D341Med (cell line): ENCODE measurements at places on chromosomes 4 and X.

DNA sequence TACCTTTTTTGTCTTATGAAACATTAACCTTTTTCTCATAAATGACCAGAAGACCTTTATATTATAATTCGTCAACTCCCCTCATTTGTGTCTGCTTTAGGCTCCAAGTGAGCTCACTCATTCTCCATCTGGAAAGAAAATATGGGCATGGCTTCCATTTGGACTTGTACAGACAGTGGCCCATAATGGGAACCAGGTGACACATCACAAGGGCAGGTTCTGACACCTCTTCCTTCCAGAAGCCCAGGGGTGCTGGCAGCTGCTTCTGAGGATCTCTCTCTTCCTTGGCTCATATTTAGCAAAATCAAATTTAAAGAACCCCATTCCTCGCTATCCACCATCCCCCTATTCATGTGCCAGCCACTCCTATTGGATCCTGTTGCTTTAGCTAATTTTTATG is 69.6 kb downstream of the CD38 start:
- no peak for DNase-seq

- DNase-seq: no peak
Observed at GRCh38 chrX:78747489-78747888, at the start of gene LPAR4. LPAR4 (plus strand) TSS chrX:78747720; CDS start chrX:78754870, 7,150 bp downstream.

DNA sequence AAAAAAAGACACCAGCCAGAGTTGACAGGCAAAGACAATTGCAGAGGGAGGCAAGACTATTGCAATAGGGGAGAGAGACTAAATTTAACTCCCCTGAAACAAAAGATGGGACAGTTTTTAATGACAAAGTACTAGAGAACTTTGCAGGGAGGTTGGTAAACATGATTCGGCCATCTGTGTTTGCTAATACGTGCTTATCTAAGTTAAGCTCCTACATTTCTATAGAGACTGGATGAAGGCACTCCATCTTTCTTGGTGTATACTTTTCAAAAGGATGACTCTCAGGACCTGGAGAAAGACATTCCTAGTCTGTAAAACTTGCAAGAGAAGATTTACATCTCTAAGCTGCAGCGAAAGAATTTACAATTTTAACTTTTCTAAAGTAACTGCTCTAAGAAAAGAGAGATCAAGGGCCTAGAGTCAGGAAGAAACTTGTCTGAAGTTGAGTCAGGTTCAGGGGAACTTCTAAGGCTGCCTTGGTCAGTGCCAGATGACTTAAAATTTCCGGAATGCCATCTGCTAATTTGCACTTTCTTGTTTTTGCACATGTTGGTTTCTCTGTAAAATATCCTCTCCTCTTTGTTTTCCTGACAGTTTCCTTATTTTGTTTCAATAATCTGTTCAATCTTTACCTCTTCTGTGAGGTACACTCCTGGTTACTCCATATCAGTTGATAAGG is 10.6 kb downstream of the ADAM29 start:
- no peak for DNase-seq

GRCh38 chrX:18457000-18457399 is 31.6 kb downstream of the CDKL5 start:
- DNase-seq: no peak

DNA sequence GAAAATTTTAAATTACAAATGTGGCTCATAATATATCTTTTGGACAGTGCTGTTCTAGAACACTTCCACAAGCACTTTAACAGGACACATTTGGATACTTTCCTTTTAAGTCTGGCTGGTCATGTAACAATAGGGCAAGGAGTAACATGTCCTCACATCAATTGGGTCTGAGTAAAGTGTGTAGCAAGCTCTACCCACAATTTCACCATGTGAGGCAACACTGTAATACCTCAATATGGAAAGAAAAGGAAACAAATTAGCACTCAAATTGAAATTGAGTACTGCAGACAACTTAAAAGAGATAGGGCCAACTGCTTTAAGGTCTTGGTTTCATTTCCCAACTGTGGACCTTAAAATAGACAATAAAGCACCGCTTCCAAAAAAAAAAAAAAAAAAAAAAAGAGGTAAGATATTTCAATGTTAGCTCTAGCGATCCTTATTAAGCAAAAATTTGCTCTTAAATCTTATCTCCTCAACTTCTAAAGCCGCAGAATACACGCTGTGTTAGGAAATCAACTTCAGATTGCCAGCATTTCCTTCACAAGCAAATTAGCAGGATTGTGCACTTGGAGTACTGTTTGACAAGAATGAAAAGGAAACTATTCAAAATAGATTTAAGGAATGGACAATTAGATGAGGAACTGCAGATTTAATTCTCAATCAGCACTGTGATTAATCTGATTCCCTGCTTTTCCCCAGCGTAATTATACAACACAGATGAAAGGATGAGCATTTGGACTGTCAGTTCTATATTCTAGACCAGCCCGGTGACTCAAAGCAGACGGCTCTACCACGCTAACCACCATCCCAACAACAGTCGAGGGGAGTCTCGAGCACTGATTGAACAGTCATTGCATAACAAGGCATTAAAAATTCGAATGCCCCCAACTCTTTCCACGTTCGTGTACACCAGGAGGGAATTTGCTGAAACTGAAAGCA is 1.6 kb downstream of the CASK start:
- DNase-seq: peak; percentile 18

- no peak for DNase-seq
Observed at GRCh38 chr4:8163436-8164193, 5.0 kb upstream of the ABLIM2 start.

DNA sequence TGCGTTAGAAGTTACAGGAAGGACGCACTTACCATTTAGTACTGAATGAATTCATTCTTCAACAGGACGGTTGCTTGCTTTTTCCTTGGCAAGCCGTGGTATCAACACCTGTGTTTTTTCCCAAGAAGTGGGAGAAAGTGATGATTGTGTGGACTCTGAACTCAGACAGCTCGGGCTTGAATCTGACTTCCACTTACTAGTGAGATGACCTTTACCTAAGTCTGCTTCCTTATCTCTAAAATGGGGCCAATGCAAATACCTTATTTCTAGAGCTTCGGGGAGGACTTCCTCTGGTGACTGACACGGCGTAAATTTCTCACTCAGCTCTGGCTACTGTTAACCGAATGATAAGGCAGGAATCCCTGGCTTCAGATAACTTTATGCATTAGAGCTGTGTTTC is 146.8 kb upstream of the RBPJ start:
- DNase-seq: no peak

- DNase-seq: no peak
Observed at GRCh38 chrX:111483135-111483534, 28.3 kb upstream of the SERTM2 start.

DNA sequence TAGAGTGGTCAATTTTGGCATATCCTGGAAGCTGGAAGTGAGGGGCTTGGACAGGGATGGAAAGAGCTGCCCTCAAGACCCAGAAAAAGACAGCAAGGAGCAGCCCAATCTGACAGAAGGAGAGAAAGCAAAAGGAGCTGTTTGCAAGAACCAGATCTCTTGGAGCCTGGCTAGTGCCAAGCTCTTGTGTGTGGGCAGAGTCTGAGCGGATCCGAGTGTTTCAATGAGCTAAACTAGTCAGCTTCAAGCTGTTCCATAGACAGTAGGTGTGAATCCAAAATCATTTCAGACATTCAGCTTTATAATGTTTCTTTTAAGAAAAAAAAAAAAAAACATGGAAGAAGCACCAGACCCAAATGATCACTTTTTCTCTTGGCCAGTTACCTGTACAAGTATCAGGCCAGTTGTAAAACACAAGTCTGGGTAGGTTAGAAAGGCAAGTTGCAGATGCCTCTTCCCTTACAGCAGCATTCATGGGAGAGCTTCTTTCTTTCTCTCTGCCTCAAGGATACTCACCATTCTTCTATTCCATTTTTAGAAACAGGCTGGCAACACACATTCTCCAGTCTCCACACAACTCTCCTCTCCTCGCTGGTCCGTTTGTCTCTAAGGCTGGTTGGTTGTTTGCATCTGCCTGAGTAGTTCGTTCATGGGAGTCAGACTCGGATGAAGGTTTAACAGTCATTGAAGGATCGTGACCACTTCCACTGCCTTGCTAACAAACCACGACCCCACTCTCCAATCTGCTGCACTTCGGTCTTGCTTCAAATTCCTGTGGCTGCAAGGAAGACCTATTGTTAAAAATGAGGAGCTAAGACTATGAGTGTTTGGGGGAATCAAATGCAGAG is 105.2 kb upstream of the GATB start:
- DNase-seq: no peak

GRCh38 chr4:52202251-52202779 is 151.2 kb downstream of the SPATA18 start:
- DNase-seq: no peak

- DNase-seq: no peak
Observed at GRCh38 chrX:17192106-17192505, 182.9 kb upstream of the NHS start.

DNA sequence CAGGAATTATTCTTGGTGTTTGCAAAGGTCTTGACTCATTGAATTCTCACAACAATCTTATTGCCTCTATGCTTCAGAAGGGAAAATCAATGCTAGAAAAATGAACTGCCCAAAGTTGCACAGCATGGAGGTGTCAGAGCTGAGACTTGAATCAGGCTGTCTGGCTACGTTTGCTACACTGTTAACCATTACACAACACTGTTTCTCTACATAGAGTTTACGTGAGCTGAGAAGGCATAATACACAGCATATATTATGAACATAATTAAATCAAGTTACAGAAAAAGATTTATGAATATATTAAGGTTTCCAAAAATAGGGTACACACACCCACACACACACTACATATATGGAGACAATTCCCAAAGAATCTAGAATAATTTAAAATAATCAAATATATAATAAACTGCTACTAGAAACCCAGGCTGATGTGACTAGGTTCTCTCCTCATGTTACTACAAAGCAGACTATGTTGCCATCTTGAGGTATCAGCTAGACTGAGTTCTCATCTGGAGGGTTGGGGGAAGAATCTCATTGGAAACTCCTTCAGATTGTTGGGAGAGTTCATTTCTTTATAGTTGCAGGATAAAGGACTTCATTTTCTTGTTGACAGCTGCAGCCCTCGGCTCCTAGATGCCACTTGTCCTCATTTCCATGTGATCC is 1270.5 kb downstream of the ARAP2 start:
- DNase-seq: no peak

- DNase-seq: no peak
Observed at GRCh38 chrX:106698693-106699092, 27.8 kb upstream of the RNF128 start.

DNA sequence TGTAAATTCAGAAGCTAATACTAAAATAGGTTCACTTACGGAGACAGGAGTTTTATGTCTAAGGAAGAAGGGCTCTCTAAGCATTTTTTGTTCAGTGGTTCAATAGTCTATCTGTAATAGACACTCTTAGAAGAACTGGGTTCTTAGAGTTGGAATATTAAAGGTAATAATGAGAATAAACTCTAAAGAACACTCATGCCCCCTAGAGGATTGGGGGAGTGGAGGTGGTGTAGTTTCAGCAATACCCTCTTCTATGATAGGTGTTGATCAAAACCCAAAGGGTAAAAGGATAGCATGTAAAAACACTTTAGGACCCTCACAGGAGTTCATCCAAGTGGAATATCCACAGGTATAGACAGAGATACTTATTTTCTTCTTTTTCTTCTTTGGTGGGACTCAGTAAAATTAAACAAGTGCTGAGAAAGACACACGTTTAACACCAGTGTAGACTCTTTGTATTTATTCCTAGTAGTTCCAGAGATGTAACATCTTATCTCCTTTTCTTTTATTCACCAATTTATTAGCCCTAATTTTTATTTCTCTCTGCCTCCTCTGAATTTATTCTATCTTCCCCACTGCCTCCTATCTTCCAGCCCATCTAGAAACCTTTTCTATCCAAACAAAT is 25.7 kb upstream of the MND1 start:
- DNase-seq: peak; percentile 64
